Kasumi-1 (cell line): ENCODE measurements at places on chromosomes 6 and 20.

DNA sequence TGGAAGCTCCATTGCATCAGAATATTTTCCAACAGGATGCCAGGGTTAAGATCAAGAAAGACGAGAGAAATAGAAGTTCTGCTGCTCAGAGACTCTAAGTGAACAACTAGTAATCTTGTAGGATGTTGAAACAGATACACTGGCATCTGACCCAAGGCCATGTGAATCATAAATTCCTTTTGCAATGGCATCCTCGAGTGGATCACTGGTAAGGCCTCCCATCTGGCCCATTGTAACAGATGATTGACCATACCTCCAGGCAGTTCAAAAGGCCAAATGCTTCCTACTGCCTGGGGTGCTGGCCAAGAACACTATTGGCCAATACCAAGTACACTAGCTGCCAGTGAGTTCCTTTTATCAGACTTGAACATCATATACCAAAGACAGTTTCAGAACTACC, 9.9 kb upstream of the SLC17A3 start:
- DNase-seq = no peak

DNA sequence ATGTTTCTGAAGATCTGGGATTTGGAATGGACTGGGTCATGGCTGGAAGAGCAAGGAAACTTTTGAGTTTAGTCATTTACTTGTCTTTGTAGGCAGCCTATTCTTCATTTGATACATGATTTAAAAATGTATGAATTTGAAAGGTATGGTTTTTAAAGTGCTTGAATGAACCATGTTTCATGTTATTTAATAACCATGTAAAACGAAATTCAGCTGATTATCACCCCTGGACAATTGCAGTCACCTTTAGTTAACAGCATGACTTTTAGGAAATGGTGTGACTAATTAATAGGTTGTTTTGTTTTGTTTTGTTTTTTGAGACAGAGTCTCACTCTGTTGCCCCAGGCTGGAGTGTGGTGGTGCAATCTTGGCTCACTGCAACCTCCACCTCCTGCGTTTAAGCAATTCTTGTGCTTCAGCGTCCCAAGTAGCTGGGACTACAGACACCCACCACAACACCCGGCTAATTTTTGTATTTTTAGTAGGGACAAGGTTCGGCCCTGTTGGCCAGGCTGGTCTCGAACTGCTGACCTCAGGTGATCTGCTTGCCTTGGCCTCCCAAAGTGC, 2.1 kb downstream of the STX11 start:
- DNase-seq = no peak

DNA sequence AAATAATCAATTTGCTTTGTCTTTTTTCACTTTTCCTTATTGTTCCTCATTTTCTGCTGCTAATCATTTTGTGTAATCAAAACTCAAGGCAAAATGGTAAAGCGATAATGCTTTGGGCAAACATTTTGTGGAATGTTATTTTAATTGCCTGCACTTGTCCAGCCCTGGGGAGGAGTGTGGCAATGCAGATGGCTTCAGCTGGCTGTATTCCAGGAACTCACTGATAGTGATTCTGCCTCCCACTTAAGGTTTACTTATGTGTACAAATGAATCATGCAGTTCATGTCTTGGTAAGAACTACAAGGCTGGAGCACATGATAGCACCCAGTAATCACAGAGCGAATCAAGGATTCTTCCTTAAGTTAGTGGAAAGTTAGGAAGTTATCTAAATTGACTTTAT, 107.8 kb downstream of the COL19A1 start:
- DNase-seq = no peak

- DNase-seq = no peak
Measured at GRCh38 chr6:154606457-154606856, 96.0 kb upstream of the CNKSR3 start.

GRCh38 chr6:7562769-7563168, 21.3 kb downstream of the DSP start:
- peak; percentile 14 for DNase-seq

GRCh38 chr6:2429460-2429859, 184.1 kb upstream of the GMDS start:
- no peak for DNase-seq

GRCh38 chr20:60113024-60113724, 155.0 kb downstream of the CDH26 start:
- peak; percentile 94 for DNase-seq

GRCh38 chr6:29456971-29457370, at the start of the genes OR11A1 and OR2H1:
Gene OR11A1 (minus strand): TSS chr6:29457071. CDS start chr6:29427641, 29,430 bp downstream.
Gene OR2H1 (plus strand): TSS chr6:29457155. CDS start chr6:29461770, 4,615 bp downstream.
- no peak for DNase-seq

- peak; percentile 80 for DNase-seq
Measured at GRCh38 chr6:157669747-157670216, 153.3 kb upstream of the SNX9 start.

GRCh38 chr6:80454197-80454596, 347.7 kb downstream of the BCKDHB start:
- DNase-seq = no peak

- no peak for DNase-seq
Measured at GRCh38 chr6:46116289-46116688, 13.5 kb upstream of the ENPP4 start.

GRCh38 chr6:40796260-40797221, 209.4 kb upstream of the LRFN2 start:
- no peak for DNase-seq

DNA sequence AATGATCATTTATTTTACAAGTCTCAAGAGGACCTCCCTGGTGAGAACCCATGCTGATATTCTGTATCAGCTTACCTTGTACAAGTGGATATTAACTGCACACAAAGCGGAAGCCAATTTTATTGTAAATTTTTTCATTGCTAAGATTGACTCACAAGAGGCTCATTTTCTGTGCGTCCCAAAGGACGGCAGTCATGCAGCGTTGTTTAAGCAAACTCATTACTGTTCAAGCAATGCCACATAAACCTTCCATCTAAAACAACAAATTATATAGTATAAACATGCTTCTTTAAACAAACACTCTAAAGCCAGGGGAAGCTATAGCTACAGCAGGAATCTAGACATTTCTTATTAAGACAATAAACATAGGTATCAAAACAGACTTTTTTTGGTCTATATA, 575.3 kb downstream of the FRK start:
- DNase-seq = no peak

DNA sequence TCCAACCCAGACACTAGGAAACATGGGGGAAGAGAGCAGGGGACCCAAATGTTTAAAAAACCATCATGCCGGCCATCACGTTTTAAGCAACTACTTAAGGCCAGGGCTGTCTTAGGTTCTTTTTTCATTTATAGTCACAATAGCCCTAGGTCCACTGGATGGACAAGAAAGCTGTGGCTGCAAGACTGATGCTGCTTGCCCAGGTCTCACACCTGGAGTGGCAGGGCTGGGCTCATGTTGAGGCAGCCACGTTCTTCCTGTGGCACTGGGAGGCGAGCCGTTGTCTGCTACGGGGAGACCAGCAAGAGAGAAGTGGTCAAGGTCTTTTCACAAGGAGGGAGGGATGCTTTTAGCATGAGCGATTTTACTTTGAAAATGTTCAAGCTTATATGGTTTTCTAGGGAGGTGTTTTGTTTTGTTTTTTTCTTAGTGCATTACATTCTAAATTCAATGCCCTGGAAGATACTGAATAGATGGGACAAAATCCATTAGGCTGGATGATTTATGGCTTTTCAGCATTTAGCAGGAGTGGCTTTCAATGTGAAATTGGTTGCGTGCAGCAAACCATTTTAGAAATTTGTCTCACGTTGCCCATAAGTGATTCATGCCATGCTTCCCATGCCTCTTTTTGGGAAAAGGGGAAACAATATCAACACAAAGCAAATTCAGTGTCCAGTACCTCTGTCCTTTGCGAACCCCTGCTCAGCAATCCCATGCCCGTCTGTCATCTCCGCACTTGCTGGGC, 106.6 kb upstream of the SNX9 start:
- no peak for DNase-seq

DNA sequence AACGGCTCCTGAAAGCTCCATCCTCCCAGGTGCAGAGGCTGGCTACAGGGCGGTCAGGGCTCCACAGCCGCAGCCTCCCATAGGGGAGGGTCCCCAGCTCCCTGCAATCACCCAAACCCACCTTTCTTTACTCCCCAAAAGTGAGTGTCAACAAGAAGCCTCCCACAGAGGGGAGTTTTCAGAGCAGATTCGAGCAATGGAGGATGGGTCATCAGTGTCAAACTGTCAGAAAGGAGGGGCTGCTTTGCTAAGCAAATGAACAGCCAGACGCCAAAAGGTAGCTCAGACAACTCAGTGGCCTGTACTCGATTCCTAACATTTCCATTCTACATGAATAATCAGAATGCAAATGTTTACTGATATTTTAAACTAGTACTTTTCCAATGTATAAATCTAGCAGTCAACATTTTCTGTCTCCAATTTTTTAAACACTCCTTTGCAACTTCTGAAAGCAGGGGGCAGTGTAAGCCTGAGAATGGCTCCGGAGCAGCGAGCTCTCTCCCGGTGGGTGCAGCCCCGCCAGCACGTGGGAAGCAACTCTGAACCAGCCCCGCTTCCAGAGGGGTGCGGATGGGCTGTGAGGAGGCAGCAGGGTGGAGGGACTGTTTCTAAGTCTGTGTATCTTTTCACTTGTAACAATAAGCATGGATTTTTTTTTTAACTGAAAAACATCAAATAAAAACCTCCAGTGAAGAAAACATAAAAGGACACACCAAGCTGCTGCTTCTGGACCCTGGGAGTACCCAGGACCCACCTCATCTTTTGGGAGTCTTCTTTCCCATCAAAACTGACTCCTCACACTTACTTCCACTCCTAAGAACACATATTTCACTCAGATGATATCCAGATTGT, 54.9 kb downstream of the TAF4 start:
- peak; percentile 73 for DNase-seq

DNA sequence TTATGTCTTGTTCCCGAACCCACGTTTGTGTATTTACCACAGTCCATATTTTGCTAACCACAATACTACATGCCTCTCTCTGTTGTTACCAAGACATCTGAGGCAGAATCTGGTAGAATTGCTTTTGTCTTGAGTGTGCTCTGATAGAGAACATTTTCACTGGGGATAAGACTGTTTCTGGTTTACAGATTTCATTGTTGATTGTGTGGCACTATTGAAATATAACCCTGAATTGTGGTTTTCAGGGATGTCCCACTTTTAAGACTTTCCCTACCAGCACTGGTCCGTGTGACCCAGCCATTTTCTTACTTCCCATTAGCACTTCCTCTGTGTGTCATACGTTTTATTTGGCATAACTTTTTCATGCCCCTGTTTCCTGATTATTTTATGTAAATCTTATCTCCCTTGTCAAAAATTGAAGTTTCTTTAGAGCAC, 12.2 kb downstream of the NCOA7 start:
- DNase-seq = peak; percentile 54

DNA sequence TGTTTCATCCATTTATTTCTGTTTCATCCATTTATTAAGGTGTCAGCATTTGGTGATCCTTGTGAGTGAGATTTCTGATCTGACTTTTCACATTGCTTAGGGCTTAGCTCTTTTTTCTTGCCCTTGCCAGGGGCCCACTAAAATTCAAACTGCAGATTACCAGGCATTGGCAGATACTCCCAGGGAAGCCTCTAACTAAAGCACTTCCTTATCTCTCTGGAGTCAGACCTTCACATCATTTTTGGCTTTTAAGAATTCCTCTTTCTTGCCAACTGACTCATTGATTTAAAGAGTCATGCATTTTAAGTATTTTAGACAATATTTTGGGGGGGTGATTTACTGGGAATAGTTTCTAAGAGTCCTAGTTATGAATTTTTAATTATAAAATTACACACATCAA, 2.6 kb upstream of the WFDC8 start:
- no peak for DNase-seq

DNA sequence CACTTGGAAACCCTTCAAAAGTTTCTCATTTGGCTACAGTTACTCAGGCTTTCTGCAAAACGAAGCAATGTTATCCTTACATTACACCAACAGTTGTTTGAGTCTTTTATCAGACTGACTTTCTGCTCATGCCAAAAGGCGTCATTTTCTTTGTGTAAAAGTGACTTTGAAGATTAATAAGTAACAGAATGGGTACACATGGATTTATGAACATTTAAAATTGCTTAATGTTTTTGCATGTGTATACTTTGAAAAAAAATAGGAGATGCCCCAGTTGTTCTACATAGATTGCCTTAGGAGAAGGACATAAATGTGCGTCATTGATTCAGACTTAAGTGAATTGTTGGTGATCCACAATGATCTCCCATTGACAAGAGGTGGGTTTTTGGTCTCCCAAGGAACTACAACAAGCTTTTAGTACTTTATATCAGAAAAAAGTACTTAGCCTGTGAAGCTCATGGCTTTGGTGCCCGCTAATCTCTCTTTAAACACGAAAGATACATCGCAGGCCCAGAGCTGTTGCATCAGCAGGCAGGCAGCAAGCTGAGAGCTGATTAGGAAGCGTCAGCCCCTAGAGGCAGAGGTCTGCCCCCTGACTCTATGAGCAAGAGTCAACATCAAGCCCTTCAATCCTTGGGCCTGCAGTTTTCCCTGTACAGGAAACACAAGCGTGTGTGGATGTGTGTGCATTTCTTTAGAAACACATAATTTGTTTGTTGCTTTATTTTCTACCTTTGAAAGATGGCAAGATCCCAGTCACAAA, 45.9 kb downstream of the SLC22A3 start:
- no peak for DNase-seq

GRCh38 chr6:126826166-126826714, 292.2 kb upstream of the RSPO3 start:
- DNase-seq = no peak
